Activated CD4-positive, alpha-beta T cell treated with anti-CD3 and anti-CD28 coated beads, Interleukin-2, amount 50 U/mL, for 16 hours (primary cell): ENCODE measurements at places on chromosomes 2 and 18.

DNA sequence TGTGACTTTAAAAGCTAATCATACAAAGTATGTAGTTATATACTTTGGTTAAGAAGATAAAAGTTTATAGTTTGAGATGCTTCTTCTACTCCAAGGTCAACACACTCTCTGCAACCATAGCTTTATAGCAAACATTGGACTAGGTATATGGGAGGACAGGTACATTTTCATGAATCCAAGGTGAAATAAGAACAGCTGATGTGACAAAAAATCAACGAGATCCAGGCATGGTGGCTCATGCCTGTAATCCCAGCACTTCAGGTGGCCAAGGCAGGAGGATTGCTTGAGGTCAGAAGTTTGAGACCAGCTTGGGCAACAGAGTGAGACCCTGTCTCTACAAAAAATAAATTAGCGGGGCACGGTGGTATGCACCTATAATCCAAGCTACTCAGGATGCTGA lies 163.3 kb upstream of the VWC2L start:
- no peak for DNase-seq

GRCh38 chr2:154247503-154247902 lies 375.8 kb downstream of the GALNT13 start:
- no peak for DNase-seq

DNA sequence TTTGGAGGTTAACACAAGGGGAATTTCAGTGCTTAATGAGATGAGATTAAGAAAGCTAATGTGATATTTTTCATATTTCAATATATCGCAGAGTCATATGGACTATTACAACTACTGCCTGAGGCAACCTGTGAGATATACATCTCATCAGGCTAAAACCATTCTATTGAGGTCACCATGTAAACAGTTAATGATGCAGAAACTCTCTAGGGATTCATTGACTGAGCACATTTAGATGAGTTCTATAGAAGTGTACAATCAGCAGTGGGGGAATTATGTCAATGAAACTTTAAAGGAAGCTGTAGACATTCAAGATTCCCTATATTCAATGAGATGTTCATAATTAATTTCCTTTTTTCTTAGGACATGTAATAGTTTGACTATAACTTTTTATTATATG lies 687.4 kb upstream of the SYT4 start:
- DNase-seq, result no peak

DNA sequence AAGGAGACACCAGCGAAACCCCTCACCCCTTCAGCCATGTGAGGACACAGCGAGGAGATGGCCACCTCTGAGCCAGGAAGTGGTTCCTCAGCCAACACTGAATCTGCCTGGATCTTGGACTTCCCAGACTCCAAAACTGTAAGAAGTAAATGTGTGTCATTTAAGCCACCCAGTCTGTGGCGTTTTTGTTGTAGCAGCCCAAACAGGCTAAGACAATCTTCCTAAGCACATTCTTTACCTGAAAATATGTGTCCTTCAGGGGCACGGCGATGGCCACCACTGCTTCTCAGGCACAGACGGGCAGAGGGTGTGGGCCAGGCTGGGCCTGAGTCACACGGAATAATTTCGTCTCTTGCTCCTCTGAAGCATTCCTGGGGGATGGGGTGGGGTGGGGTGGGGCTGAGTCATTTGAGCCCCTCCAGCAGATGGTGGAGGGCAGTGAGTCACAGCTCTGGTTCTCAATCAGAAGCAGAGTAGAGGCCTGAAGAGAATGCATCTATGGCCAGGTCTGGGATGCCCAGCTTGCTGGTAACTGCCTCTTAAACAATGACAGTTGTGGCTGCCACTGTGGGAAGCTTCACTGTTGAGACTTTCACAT lies 142.4 kb downstream of the CAPN13 start:
- DNase-seq, result peak; percentile 3

DNA sequence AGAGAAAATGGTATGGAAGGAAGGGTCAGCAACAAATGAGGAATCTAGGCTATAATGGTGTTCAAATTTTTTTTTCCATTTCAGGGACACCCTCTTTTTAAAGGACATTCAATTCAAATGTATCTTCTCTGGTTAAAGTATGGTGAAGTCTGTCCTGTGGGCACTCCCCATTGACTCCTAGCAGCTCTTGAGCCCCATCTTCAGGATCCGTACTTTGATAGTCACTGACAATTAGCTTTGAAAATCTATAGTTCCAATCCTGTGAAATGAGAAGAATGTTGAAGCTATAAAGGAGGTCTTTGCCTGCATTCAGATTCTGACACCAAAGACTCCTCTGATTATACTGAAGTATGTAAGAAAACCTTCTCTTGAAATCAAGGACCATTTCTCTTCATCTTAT lies 43.3 kb downstream of the KCNH7 start:
- DNase-seq, result no peak

DNA sequence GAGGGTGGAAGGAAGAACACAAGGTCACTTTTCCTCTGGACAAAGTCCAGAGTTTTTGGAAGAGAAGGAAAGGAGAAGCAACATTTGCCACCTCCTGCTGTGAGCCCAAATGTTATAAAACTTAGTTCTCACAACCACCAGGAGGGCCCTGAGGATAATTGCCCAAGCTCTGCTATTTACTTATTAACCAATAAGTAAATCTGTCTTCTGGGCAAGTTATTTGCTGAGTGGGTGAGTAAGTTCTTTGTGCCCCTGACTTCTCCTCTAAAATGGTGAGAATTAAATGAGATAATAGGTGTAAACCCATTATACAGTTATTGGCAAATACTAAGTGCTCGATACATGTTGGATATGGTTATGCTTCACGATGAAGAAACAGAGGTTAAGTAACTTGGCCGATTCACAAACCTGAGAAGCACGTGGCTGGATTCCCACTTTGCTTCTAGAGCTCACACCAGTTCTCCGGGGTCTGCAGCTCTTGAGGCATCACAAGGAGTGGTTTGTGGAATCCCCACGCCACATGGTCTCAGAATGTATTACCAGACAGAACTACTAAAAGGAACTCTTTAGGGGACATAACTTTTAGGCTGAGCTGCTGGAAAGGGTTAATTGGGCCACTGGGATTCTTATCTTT lies 164.1 kb downstream of the MYCN start:
- DNase-seq, result no peak

GRCh38 chr18:45243340-45244110 lies 371.8 kb upstream of the SLC14A2 start:
- no peak for DNase-seq

- peak; percentile 39 for DNase-seq
Measured at GRCh38 chr2:216283038-216283900, 89.0 kb downstream of the MARCHF4 start.

DNA sequence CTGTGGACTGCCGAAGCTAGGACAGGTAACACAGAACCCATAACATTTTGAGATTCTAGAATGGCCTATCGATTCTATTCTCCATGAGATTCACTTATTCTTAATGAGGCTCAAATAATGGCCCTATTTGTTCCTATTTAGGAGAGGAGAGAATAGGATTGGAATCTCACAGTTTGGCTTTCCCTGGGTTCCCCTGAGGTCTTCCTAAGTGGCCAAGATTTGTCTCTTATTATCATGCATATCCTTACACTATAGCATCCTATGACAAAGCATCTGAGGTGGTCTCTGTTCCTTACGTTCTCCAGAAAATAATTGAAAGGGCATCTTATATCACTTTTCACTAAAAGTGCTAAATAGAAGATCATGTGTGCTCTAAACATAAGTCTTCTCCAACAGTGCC lies 9.5 kb downstream of the WDPCP start:
- no peak for DNase-seq

DNA sequence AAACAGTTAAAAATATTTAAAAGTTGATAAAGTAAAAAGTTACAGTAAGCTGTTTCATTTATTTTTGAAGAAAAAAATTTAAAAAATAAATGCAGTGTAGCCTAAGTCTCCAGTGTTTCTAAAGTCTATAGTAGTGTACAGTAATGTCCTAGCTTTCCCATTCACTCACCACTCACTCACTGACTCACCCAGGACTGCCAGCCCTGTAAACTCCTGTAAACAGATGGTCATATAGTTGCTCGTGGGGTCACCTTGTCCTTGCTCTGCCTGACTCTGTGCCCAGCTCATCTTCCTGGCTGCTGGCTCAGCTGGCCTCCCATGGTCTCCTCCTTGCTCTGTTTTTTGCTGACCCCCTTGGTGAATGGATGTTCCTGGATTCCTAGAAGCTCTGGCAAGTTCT lies 180.3 kb downstream of the VAPA start:
- DNase-seq, result no peak

DNA sequence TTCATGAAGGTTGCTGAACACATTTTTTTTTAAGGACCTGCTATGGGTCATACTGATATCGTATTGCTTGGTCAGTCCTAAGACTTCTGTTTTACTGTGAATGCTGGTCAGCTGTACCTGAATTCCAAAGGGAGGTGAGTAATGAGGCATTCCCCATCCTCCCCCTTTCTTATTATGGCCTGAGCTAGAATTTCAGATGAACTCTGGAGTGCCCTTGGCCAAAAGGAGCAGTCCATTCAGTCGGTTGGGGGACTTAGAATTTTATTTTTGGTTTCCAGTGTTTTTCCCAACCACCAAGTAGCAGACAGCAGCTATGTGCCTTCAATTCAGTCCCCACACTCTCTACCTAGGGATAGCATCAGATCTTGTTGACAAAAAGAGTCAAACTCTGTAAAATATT lies 26.9 kb upstream of the PDCL3 start:
- DNase-seq, result no peak

- no peak for DNase-seq
Measured at GRCh38 chr2:212288308-212288707, 250.3 kb downstream of the ERBB4 start.

DNA sequence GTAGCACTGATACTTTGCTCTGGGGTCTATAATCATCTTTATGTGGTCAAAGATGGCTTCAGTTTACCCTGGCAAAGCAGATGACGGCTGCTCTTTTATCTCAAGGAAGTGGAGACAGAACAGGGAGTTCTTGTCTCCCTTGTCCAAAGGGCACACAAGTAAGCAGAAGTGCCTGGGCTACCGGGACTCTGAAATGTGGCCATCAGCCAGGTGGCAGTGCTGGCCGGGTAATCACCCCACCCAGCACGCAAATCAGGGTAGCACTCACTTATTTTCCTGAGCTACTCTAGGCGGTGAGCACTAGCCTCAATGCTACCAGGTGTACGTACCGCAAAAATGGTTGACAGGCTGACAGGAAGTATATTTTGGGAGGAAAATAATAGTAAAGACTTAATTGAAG lies 119.7 kb upstream of the ETAA1 start:
- no peak for DNase-seq

DNA sequence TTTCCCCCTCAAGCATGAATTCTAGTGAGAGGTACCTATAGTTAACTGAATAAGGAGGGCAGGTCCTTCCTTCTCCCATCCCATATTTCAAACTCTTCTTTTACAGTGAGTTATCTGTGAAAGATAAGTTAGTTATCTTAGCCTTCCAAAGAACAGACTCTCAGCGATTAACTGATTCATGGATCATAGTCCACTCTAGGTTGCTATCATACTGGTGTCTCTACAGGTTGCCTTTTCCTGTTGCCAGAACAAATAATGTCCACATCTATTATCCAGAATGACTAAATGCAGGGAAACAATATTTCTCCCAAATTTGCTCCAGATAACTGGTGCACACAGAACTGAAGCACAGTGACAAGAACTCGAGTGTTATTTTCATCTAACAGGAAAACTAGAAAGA lies 68.3 kb downstream of the MEP1B start:
- no peak for DNase-seq

DNA sequence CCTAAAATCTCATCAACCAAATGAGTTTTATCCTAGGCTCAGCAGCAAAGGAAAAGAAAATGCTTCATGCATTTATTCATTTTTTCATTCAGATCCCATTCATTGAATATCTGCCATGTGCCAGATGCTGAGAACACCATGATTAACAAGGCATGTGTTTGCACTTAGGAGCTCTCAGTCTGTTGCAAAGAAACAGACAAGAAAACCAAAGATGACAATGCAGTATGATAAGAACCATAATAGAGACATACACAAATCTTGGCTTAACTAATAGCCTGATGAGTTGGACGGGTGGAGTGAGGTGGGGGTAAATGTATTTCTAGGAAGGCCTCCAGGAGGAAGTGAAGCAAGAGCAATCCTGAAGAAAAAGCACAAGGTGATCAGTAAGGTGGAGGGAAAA lies 177.8 kb upstream of the SCN7A start:
- DNase-seq, result no peak

DNA sequence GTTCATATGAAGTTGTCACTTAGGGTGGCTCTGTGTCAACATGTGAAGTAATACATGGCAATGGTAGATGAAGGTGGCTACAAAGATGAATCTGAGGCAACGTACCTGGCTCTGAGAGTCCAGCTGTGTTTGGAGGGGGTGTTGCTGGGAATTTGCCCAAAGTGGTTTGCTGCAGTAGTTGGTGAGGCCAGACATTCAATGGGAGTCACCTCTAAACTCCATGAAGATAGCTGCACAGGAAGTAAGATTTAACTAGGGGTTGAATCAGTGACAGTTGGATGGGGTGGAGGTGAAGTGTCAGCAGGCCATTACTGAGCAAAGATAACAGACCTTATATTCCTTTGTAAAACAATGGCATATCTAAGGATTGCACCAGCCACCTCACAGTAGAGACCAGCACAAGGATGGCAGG lies 71.8 kb downstream of the NUP35 start:
- no peak for DNase-seq

DNA sequence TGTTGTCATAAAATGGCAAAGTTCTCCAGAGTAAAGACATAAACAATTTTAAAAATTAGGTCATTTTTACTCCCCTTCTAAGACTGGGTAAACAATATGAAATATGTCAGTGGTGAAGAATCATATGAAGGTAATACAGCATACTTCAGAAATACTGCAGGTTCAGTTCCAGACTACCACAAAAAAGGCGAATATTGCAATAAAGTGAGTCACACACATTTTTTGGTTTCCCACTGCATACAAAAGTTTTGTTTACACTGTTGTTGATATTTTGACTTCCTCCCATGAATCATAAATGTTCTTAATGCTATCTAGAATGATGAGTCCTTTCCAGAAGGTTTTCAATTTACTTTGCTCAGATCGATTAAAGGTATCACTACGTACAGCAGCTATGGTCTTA lies 73.5 kb downstream of the SMC6 start:
- no peak for DNase-seq

DNA sequence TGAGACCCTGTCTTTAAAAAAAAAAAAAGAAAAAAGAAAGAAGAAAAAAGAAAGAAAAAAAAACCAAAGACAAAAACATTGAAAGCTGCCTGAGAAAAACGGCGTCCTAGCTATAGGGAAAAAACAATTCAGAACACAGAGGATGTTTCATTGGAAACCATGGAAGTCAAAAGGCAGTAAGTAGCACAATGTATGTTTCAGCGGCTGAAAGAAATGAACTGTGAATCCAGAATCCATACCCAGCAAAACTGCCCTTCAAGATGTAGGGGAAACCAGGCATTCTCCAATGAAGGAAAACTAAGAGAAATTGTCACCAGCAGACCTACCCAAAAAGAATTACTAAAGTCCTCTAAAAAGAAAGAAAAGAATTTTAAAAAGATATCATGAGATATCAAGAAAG lies 27.6 kb downstream of the EVA1A start:
- DNase-seq, result no peak

GRCh38 chr2:11713815-11714214 lies 32.6 kb upstream of the LPIN1 start:
- no peak for DNase-seq
